ENCODE measurements at places on chromosomes 3 and 15. TPM values are rescaled to one million over a fixed set of nuclear protein-coding genes. Genes with fewer than 3 reads are reported as not detected.

- H3K4me1 ChIP-seq, result no peaks in the 10 kb centered on the region
- DNase-seq, result no peak
- no peaks in the 10 kb centered on the region for H3K36me3 ChIP-seq
- H3K27me3 ChIP-seq, result no peaks in the 10 kb centered on the region
These were observed 40.9 kb downstream of the C2CD4A start for GRCh38 chr15:62107571-62108121.

The CPNE9 gene
- not detected for total RNA-seq

DNA sequence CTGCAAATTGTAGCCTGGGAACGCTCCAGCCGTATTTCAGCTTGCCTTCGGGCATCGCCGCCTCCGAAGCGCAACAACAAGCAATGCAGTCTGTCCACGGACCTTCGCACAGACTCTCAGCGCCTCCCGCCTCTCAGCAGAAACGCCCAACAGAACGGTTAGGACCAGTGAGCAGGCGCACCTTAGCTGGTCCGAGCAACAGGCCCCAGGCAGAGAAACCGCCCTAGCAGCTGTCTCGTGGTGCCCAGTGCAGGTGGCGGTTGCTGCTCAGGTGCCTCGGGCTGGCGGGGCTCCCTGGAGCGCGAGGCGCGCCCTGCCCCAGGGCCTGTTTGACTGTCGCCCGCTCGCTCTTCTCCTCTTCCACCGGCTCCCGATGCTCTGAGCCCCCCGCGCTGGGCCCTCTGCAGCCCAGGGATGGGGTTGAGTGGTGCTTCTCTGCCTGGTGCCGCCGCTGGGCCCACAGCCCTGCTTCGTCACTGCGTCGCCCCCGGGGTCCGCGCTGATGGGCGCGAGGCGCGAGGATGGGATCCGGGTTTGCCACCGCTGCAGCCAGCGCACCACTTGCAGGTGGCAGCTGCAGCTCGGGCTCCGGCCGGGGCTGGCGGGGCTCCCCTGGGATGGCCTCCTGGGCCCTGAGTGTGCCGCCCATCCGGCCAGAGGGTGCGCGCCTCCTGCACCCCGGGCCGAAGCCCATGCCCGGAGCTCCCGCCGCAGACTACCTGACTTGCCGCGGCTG is 268.4 kb upstream of the FRG2C start:
- no peak overlapping the region for H3K4me3 ChIP-seq
- no peak overlapping the region for H3K27ac ChIP-seq
- H3K4me1 ChIP-seq, result no peaks in the 10 kb centered on the region
- no peaks in the 10 kb centered on the region for H3K36me3 ChIP-seq

The RBP2 gene
- total RNA-seq, result not detected

The DIPK2A gene
- 15.6 TPM for total RNA-seq

GRCh38 chr15:55074431-55074830 is 122.3 kb downstream of the RSL24D1 start:
- H3K27ac ChIP-seq, result no peak overlapping the region
- no peak overlapping the region for H3K4me3 ChIP-seq
- no peaks in the 10 kb centered on the region for H3K36me3 ChIP-seq
- no peak for DNase-seq

DNA sequence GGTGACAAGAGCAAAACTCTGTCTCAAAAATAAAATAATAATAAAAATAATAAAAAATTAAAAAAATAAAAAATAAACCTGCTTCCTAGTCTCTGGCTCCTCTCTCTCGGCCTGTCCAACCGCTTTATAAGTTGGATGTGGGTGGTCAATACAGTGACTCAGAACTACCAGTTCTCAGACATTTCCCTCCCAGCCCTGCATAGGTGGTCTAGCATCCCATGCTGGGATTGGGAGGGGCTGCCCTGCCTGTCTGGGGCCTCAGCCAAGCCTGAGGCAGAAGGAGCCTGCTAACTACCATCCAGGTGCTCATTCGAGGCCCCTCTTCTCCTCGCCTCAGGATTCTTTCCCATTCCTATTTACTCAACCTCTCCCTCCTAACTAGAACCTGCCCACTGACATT is 33.3 kb upstream of the BLM start:
- DNase-seq, result no peak
- no peaks in the 10 kb centered on the region for H3K27me3 ChIP-seq
- H3K27ac ChIP-seq, result no peak overlapping the region
- no peak overlapping the region for H3K4me3 ChIP-seq

GRCh38 chr15:100531204-100531603 is 2.5 kb upstream of the CERS3 start:
- no peaks in the 10 kb centered on the region for H3K27me3 ChIP-seq
- no peak overlapping the region for H3K27ac ChIP-seq
- no peaks in the 10 kb centered on the region for H3K36me3 ChIP-seq
- no peak for DNase-seq
- no peak overlapping the region for H3K4me3 ChIP-seq

- DNase-seq, result no peak
- no peaks in the 10 kb centered on the region for H3K4me1 ChIP-seq
- no peak overlapping the region for H3K4me3 ChIP-seq
- H3K27me3 ChIP-seq, result no peaks in the 10 kb centered on the region
- no peak overlapping the region for H3K27ac ChIP-seq
These were observed 61.3 kb upstream of the LPP start for GRCh38 chr3:188092648-188093047.

- H3K36me3 ChIP-seq, result no peaks in the 10 kb centered on the region
- H3K27ac ChIP-seq, result no peak overlapping the region
- DNase-seq, result no peak
- H3K4me3 ChIP-seq, result no peak overlapping the region
- H3K4me1 ChIP-seq, result peaks cover 34% of the 10 kb centered on the region
These were observed 115.1 kb downstream of the TPRG1 start for GRCh38 chr3:189286916-189287315.

- no peak overlapping the region for H3K27ac ChIP-seq
- no peak overlapping the region for H3K4me3 ChIP-seq
- DNase-seq, result no peak
- no peaks in the 10 kb centered on the region for H3K27me3 ChIP-seq
These were observed 118.8 kb downstream of the SRGAP3 start for GRCh38 chr3:9130345-9131305.

DNA sequence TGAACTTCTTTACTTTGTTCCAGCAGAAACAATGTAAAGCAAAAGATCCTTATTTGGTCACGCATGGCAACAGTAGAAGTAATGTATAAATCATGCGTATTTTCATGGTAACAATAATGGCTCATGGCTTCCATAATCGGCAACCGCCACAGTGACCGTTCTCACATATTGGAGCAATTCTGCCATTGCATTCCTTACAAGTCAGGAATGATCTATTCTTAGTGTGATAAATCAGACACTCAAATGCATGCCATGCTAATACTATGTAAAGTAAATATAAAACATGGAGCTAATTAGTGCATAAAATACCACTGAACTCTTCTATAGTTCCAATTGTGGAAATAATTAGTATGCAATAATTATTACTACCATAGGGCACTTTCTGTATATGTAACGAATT is 13.5 kb upstream of the CERS3 start:
- H3K27ac ChIP-seq, result no peak overlapping the region
- no peak for DNase-seq
- H3K4me1 ChIP-seq, result no peaks in the 10 kb centered on the region
- H3K36me3 ChIP-seq, result no peaks in the 10 kb centered on the region
- no peaks in the 10 kb centered on the region for H3K27me3 ChIP-seq

The C3orf52 gene
- total RNA-seq, result 0.19 TPM

DNA sequence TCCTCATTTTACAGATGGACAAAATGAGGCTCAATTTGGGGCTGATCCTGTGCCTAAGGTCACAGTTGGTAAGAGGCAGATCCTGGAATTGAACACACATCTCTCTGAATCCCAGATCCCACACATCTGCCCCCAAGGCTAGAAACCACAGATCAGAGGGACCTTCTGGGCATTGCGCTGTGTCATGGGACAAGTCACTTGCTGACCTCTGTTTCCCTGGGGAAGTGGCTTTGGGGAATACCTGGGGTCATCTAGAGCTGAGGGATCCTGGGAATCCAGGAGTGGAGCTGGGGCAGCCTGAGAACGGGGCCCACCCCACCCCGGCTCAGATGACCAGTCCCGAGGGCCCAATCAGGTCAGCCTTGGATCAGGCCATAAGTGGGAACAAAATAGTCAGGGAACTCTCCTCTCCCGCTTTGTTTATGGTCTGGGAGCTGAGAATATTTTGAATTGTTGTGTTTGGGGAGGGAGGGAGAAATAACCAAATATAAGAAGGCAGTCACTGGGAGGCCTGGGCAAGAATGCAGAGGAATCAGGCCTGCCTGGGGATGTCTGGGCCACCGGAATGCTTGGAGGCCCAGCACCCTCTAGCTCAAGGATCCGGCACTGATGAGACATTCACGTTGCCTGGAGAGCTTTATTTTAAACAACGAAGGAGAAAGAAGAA is 8.8 kb upstream of the SLC6A6 start:
- H3K4me3 ChIP-seq, result no peak overlapping the region
- no peak for DNase-seq
- H3K36me3 ChIP-seq, result no peaks in the 10 kb centered on the region
- no peaks in the 10 kb centered on the region for H3K4me1 ChIP-seq

The GXYLT2 gene
- 1.5 TPM for total RNA-seq

Measured in GM12878 (cell line).